ENCODE measurements at places on chromosomes 6 and 20.

DNA sequence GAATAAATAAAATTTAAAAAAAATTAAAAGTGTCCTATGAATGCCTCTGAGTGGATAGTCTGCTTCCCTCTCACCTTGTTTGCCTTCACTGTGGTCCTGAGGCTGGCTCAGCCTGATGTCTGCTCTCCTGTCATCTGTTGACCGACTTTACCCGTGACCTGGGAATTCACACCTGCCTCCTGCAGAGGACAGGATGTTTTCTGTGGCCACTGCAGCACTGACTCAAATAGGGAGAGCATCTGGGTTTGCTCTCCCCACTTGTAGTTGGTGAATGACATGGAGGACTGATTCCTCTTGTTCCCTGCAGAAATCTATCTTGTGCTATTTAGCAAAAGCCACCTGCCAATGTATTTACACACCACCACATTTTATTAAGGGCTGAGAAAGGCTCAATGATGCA lies 52.4 kb upstream of the ERVFRD-1 start:
- DNase-seq = no peak

DNA sequence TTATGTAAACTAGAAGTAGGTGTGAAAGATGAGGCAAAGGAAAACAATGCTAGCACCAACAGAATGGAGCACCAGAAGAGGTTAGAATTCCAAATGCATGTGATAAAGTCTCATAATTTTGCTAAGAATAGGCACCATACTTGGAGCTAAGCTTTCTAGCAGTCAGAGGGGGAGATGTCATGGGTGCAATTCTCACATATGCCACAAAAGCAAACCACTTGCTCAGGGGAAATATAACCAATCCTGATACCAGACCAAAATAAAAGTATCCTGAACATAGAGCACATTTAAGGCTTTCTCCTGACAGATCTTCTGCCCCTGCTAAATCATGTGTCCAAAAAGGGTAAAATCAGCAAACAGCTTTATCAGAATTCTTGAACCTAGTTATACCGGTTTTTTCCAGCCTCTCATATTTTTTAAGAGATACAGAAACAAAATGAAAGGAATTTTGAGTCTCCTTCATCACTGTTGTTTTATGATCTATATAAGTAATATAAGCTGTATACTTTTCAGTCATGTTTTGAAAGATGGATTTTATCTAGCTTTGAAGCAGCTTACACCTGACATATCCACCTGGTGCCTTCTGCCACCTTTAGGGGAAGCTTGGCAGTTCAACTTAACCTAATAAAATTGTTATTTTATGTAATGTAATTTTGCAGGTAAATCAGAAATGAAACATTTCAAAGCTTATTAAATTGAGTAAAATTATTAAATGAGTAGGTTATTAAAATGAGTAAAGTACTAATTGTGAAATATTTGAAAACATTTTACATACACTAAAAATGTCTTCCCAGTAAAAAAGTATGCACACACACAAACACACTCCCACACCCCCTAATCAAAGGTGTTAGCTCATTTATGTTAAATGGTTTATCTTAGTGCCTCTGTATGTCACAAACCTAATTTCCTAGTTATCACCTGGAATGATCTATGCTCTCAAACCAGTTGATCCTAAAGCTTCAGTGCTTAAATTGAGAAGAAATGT lies 2.8 kb downstream of the SPO11 start:
- DNase-seq = peak; percentile 55

DNA sequence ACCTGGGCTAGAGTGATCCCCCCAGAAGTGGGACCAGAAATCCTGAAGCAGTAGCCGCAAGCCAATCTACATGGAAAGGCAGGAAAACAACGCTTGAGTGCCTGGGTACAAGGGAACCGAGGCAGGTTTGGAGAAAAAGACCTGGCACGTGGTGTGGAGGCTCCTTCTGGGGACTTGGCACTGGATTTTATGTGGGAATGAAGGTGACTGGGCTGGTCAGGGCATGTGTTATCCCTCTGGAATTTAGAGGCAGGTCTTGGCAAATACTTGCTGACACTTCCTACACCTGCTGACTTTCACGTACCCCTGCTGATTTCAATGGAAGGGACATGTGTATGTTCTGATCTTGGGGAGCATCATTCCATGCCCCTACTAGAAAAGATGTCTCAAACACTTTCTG lies 25.0 kb upstream of the FAM217A start:
- DNase-seq = peak; percentile 85

GRCh38 chr6:32837651-32838113 lies 857 bp downstream of the TAP2 start:
- peak; percentile 91 for DNase-seq

GRCh38 chr6:154261688-154262397 lies 94.8 kb downstream of the IPCEF1 start:
- no peak for DNase-seq

- no peak for DNase-seq
Observed at GRCh38 chr20:37456948-37457347, 64.1 kb upstream of the NNAT start.

- DNase-seq = no peak
Observed at GRCh38 chr6:125471667-125472066, 169.9 kb upstream of the HDDC2 start.

GRCh38 chr20:61719691-61720347 lies 345.9 kb downstream of the TAF4 start:
- no peak for DNase-seq

DNA sequence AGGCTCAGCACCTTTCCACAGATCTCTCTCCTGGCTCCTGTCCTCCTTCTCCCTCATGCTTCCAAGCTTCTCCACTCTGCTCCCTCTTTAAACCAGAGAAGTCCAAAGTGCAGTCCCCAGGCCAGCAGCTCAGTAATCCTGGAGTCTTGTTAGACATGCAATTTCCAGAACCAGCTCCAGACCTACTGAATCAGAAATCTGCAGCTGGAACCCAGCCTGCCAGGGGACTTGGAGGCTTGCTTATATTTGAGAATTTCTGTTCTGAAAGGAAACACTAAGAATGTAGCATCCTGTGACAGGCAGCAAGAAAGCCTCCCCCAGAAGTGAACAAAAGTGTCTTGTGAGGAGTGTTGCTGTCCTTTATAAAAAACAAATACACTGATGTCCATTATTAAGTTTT lies 438.1 kb downstream of the BCKDHB start:
- DNase-seq = no peak

DNA sequence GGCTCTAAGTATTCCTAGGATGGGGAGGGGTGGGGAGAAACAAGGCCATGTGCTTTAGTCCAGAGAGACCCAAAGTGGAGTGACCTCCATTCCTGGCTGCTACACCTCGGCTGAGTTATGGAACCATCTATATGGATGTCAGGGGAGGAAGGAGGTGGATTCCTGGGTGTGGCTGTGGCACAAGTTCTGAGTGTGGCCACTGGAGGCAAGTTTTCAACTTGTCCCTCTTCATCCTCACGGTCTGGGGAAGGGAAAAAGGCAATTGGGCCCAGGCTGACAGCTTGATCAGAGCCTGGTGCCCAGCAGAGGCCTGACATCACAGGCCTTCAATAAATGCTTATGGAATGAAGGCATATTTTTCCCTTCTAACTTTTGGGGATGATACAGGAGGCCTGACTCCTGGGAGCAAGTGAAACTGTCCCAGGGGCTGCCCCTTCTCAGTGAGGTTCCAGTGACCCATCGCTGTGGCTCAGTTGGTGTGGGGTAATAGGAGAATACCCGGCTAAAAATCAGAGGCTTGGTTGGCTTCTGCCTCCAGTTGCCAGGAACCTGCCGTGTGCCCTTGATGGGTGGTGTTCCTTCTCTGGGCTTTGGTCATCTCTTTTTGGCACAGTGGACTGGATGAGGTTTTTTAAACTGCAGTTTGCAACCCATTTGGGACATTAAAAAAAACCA lies 1.8 kb upstream of the ITPR3 start:
- DNase-seq = no peak

- peak; percentile 79 for DNase-seq
Observed at GRCh38 chr6:150252714-150253444, 110.0 kb downstream of the PPP1R14C start.

- DNase-seq = no peak
Observed at GRCh38 chr6:80480421-80481157, 374.1 kb downstream of the BCKDHB start.

DNA sequence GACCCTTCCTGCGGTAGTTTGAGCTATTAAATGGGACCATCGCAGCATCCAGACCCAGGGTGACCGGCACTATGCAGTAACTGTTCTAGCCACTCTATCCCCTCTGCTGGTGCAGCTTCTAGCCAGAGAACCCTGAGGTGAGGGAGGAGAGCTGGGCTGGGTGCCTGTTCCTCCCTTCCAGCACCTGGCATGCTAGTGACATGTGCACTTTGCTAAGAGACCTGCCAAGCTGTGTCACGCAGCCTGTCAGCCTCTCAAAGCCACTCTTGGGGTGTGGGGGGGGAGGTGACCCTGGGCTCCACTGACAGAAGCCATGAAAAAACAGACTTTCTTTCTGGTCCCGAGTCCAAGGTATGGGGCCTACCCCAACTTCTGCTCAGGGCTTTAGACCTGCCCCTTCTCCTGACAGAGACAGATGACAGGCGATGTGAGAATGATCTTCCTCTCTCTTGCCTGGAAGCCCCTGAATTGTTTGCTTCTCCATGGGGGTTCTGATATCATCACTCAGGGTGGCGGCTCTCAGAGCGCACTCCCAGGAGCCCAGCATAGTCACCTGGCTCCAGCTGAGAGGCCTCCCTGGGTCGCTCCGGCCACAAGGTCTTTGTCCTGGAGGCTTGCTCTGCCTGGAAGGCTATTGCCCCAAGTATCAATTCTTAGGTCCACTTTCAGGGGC lies 47.2 kb upstream of the MLN start:
- DNase-seq = no peak

DNA sequence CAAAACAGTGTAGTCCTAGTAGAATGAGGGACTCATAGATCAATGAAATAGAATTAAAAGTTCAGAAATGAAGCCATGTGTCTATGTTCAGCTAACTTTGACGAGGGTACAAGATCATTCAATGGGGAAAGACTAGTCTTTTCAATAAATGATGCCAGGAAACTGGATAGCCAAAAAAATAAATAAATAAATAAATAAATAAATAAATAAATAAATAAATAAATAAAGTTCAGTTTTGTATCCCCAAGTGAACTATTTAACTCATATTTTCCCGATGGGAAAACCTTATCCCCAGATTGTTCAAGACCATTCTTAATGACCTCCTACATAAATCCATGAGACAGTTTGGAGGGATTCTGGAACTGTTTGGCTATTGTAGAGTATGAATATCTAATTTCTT lies 277.1 kb upstream of the EYS start:
- no peak for DNase-seq

DNA sequence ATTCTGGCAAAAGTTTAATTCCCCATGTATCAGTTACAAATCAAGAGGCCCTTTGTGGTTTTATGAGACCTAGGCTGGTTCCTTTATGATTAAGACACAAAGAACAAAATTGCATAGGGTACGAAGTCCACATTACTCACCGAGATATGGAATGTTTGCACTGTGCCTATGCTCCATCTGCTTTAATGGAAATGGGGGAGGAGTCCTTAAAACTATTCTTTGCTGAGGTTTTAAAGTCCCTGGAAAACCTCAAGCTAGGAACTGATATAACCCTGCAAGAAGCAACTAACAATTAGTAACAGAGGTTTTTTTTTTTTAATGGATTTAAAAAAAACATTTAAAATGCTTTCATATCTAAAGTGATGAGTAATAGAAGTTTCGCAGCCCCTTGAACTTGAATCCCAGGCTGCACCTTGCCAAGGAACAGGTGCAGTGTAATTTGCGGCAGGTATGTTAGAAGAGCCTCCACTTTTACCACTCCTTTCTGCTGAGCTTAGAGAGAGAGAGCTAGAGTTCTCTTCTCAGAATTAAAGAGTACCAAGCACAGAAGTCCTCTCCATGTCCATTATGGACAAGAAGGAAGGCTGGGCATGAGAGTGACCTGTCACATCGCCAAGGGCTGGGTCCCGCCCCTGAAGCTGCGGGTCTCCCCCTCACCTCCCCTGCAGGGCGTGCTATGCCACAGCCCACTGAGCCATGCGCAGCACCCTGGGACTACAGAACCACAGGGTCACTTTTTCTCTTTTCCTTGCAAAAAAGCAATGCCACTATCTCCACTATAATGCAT lies 2.3 kb downstream of the SERPINB1 start:
- peak; percentile 80 for DNase-seq

DNA sequence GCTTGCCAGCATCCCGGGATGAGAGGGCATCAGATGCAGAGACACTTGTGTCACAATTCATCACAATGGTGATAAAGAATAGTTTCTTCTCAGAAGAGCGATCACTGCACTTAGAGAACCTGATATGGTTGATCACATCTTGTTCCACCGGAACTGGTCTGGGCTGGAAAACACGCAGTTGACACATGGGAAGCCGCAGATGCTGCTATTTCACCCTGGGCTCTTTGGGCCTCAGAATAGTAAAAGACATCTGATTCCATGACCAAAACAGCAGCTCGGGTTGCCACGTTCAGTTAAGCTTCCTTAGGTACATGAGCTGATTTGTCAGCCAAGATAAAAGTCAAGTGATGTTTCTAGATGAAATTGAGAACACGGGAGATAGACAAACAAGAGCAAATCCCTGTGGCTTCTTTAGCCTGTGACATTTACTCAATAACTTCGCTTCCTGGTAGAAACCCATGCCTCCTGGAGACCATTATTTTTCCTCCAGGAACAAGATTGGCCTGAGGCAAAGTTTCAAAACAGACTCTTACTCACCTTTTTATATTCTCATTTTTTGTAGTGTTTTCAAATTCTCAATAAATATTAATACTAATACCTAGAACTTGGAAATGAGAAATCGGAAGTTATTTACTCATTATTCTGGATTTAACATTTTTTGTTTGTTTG lies 59.4 kb downstream of the TRMT6 start:
- DNase-seq = peak; percentile 60

DNA sequence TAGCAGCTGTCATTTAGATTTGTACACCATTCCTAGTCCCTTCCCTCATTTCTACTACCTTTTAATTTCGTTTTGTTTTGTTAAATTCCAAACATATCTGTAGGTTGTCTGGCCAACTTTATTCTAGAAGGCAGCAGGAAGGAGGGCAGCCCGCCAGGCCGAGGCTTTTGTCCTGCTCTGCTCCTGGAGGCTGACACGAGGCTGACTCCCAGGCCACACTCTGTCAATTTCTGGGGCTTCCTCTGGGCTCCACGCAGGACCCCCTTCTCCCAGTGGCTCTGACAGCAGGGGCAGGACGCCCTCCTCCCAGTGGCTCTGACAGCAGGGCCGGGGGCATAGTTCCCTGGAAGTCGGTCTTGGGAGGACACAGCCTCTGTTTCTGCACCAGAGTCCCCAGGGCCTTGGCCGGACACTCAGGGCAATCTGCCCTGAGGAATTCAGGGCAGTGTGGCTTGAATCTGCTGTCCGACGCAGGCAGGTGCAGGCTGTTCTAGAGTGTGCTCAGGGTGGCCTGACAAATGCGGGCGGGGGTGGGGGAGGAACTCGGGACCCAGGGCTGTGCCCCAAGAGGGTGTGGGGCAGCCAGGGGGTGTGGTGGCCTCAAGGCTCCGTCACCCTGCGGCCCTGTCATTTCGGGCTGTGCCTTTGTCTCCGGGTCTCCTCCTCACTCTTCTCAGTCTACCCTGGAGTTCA lies 11.8 kb downstream of the SMOC2 start:
- no peak for DNase-seq

DNA sequence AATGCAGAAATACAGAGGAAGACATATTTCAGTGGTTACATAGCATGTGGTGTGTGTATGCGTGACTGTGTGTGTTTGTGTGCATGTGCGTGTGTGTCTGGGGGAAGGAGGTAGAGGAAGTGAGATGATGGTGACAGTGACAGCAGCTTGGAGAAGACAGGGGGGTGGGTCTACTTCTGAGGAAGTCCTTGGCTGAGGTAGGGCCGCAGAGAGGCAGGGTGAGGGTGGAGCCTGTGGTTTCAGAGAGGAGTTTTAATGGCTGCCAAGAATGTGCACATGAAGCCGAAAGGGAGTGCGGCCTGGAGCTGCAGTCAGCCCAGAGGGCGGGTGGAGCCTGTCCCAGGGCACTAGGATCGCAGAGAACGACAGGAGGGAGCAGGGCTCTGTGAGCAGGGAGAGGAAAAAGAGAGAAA lies 22.7 kb upstream of the RNF24 start:
- peak; percentile 58 for DNase-seq
